ENCODE measurements at places on chromosomes 12 and 14.

DNA sequence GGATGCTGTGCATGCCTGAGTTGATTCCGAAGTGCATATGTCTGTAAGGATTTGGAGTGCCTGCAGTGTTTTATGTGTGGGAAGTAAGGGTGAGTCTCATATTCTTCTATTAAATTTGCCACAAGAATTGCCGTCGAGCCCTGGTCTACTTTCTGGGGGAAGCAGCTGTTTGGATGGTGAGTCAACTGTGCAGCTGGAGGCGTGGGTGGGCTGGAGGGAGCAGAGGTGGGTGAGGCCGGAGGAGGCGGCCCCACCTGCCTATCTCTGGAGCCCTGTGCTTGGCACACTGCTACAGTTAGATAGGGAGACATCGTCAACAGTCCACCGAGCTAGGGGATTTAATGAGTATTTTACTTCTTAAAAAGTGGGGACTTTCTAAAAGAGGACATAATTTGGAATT, 9.7 kb downstream of the GLRX5 start:
- DNase-seq = no peak

DNA sequence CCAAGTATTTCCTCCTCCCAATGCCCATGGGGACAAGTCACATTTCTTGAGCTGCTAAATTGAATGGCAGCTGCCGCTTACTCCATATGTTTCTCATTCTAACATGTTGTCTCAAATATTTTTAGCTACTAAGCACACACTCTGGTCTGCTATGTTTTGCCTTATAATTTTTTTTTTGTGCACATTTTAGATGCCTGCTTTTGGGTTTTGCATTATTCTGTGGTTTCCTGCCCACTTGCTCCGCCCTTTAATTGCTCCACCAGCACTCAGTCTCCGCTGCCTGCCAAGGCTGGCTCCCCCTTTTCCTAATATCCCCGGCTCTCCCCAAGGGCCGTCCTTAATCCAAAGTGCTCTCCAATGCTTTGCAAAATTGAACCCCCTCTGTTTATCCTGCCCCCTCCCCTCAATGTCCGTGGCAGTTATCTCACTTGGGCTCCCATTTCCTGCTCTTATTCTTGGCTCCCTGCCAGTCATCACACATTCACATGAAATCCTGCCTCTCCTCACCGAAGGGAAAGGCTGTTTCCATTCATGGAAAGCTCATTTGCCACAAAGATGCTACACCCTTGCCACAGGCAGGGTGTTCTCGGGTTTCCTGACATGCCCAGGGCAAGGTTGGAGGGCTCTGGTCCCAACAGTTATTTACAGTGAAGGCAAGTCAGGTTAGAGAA, 79.4 kb downstream of the C12orf75 start:
- no peak for DNase-seq

GRCh38 chr14:51650716-51651387, 858 bp upstream of the FRMD6 start:
- no peak for DNase-seq

DNA sequence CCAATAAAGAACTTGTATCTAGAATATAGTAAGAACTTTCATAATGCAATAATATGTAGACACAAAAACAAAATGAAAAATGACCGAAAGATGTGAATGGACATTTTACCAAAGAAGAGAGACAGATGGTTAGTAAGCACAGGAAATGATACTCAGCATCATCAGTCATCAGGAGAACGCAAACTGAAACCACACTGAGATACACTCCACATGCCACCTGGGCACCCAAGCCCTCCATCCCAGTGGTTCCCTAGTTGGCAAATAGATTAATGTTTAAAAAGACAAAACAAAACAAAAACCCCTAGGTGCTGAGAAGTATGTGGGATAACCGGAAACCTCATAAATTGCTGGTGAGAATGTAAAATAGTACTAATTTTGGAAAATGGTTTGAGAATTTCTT, 26.8 kb upstream of the VPS33A start:
- DNase-seq = no peak

DNA sequence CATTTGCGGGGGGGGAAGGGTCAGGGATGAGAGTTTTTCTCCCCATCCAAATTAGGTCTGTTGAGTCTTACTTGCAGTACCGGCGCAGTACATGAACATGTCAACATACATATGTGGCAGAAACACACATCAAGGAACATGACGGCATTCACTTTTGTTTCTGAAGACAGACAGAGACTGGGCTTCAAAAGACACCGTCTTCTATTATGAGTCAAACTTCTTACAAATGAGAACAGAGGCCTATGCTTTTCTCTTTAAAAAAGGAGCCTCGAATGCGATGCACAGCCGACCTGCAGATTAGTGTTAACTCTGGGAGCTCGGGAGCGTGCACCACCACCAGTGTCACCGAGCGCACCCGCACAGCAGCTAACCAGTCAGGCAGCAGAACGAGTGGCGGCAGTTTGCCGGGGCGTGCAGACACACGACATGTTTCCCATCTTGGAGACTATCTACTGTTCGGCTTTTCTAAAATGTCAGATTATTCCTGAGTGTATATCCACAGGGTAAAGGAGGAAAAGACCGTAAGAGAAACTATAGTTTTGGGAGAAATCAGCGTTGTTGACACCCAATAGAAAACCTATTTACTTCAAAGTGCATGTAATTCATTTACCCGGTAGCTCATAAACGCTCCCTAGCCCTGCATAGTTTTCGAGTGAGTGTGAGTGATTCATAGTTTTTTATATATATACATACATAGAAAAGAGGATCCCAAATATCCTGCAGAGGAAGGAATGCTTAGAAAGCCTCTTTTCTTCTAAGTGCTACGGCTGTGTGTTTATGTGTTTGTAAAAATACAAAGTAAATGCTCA, 33.0 kb downstream of the UBR7 start:
- DNase-seq = no peak

- DNase-seq = no peak
Observed at GRCh38 chr12:14931359-14931758, 7.0 kb downstream of the ERP27 start.

GRCh38 chr12:76470028-76470939, 89.3 kb downstream of the OSBPL8 start:
- no peak for DNase-seq

DNA sequence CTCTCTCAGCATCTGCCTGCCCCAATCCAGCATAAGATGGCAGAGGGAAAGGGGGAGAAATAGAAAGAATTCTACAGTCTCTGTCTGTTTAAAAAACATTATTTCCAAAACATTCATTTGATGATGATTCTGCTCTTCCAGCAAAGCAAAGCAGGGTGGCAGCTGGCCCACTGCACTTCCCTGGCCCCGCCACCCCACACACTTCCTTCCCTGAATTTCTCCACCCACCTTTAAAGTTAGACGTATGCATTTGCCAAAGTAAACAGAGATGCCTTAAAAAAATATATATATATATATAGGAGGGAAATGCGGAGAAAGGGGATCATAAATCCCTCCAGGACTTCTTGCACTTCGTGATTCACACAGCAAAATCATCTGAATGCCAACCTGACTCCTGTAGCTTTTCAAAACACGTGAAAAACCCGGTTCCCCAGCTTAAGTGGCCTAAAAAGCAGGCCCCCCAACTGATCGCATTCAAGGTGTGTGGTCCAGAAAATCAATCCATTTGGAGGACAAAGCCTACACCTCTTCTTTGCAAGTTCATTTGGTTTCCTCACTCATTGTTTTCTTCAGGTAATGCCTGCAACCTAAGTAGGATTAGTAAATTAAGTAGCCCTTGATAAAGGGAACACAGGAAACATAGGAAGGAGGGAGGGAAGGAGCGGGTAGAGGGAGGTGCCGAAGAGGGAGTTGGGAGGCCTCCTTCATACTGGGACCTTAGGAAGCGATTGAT, 68.8 kb downstream of the LLPH start:
- no peak for DNase-seq

GRCh38 chr14:71918955-71919354, 13.3 kb upstream of the RGS6 start:
- no peak for DNase-seq

DNA sequence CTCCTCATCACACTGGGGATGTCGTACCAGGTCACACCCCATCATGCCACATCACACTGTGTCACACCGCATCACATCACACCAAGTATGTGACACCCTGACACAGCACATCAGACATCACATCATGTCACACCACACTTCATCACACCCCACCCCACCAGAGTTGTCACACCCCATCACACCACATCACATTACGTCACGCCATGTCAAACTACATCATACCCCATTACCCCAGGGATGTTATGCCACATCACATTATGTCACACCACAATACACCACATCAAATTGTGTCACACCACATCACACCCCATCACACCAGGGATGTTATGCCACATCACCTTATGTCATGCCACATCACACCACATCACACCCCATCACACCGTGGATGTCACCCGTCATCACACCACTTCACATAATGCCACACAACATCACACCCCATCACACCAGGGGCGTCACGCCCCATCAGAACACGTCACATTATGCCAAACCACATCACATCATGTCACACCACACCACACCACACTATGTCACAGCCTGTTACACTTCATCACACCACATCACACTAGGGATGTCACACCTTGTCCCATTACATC, 133.6 kb downstream of the TMEM121 start:
- no peak for DNase-seq

DNA sequence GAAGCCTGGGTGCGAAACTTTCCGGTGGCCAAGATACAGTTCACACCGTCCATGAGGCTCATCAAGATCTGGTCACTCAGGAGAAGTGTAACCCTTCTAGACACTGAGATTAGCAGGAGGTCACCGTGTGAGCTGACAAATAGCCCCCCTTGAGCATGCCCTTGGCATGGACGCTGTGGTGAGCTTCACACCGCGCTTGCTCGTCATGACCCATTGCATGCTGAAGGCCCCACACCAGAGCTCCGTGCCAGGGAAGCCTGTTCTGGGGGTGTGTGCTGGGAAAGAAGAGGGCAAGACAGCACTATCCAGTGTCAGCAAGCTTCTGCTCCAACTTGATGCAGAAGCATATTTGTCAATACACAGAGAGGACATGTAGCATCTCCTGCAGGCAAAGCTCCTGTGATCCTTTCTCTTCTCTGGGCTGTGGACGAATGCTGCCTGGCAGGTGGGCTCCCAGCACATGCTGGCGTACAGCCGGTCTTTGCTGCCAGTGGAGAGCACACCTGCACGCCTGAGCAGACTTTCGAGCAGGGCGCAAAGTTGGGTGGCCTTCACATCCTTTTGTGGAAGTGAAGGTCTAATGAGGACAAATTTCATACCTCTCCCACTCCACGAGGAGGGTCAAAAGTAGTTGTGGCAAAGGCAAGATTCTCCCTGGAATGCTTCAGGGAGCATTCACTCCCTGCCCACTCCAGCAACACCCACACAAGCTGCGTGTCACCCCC, 126.9 kb upstream of the FKBP4 start:
- no peak for DNase-seq

- no peak for DNase-seq
Observed at GRCh38 chr14:91254461-91254860, 10.0 kb upstream of the GPR68 start.

GRCh38 chr14:68124979-68125731, 305.6 kb downstream of the RAD51B start:
- DNase-seq = no peak

DNA sequence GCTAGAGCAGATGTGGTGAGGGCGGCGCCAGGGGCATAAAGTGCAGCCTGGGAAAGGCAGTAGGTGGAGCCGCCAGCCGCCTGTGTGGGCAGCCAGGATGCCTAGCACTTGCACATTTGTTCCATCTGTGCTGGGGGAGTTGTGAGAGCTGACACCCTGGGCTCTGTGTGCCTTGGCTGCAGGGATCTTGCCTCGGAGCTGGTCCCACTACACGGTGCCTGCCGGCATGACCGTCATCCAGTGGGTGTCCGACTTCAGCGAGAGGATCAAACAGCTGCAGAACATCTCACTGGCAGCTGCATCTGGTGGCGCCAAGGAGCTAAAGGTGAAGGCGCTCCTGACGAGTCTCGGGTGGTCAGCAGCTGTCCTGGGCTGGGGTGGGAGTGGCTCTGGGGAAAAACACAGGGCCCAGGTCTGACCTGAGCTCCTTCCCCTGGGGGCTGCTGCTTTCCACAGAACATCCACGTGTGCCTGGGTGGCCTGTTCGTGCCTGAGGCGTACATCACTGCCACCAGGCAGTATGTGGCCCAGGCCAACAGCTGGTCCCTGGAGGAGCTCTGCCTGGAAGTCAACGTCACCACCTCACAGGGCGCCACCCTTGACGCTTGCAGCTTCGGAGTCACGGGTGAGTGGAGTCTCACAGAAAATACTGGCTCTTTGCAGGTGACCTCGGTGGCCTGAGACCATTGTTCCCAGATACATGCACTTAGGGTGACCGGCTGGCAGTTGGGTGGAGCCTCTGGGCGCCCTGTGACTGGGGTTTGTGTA, 37.4 kb downstream of the HSP90AA1 start:
- no peak for DNase-seq

GRCh38 chr14:103112400-103113243, 10.6 kb upstream of the TNFAIP2 start:
- DNase-seq = no peak

DNA sequence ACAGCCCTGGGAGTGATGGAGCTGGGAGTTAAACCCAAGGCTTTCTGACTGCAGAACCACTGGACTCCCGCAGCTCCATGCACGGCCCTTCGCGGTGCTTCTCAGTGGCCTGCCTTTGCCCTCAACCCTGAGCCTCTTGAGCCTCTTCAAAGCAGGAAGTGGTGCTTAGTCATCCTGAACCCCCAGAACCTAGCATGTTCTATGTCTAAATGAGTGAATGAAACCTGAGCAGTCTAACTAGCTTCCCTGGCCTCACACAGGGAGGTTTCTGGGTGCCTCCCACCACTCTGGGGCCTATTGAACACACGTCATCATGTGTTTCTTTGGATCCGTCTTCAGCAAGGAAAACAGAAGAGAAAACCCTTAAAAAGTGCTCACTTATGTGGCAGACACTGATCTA, 117.9 kb upstream of the SFSWAP start:
- DNase-seq = no peak

DNA sequence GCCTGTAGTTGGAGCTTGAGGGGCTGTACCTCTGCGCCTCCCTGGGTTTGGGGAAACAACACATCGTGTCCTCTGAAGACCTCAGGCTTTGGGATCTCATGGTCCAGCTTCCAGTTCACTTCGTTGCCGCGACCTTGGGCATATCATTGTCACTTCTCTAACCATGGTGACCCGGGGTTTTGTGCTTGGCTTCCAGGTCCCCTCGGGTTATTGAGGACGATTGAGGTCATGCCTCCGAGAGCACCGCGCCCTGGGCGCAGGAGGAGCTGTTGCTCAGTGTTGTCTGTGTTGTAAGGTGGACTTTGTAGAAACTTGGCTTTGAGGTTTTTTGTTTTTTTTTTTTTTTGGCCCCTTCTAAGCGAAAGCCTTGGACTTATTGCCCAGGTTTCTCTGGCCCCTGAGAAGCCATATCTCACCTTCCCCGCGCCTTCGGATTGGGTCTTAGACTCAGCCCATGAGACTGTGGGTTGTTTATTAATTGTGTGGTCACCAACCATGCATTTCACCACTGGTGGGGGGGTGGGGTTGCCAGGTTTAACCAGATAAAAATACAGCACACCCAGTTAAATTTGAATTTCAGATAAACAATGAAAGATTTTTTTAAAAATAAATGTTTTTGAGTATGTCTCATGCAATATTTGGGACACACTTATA, 2.6 kb downstream of the BCL7A start:
- DNase-seq = no peak

DNA sequence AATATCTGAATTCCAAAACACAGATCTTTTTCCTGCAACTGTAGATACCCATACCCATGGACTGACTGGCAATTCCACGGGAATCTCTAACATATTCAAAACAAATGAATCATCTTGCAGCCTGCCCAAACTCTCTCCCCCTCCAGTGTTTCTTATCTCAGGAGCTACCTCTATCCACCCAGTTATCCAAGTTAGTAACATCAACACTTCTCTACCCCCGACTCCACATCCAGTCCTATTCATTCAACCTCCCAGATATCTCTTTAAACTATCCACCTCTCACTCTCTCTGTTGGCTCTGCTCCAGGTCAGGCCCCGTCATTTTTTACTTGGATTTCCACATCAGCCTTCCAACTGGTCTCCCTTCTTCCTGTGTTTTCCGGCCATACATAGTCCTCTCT, 6.7 kb upstream of the KCNH5 start:
- DNase-seq = no peak
